ENCODE measurements at places on chromosomes 5 and 9.

GRCh38 chr5:83632874-83633273 lies 87.8 kb downstream of the HAPLN1 start:
- no peak for DNase-seq

GRCh38 chr5:175814691-175815090 lies 56.7 kb upstream of the CPLX2 start:
- DNase-seq: no peak

- no peak for DNase-seq
These were observed 5.7 kb downstream of the PDE6A start for GRCh38 chr5:149938791-149939358.

GRCh38 chr9:130027533-130028365 lies 15.2 kb downstream of the FNBP1 start:
- no peak for DNase-seq

DNA sequence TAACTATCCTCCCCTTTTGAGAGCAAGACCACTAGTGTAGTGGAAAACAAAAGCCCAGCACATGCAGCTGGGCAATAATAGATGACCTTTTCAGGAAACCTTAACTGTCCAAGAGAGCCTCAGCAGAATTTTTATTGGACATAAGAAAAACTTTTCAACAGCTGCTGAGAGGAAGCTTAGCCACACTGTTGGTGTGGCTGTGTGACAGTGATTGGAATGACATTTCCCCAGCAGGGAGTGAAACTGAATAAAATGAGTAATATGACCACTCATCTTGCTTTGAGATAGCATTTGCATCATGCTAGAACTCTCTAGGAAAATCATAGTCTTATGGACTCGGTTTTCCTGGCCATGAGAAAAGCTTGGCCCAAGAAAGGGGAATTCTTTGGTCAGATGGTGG lies 687.8 kb downstream of the SLCO4C1 start:
- DNase-seq: no peak

- no peak for DNase-seq
These were observed 374.5 kb upstream of the RORB start for GRCh38 chr9:74122661-74123060.

GRCh38 chr9:138064547-138064946 lies 187.0 kb downstream of the CACNA1B start:
- DNase-seq: no peak

- no peak for DNase-seq
These were observed 161.9 kb upstream of the OTULINL start for GRCh38 chr5:14419686-14420085.

DNA sequence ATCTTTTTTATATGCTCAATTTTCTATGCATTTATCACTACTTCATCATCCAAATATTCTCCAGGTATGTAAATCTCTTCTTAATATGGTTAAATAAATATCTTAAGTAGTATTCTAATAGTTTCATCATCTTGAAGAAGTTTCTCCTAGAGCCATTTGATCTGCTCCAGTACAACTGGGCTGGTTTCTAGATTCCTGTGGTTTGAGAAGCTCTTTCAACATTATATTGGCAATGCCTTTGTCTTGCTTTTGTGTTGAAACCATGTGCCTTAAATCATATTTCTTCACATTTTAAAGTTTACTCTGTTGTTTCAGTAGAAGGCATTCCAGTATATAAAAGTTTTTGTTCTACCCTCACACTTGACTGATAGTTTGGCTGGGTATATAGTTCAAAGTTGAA lies 27.6 kb downstream of the MBLAC2 start:
- DNase-seq: no peak

DNA sequence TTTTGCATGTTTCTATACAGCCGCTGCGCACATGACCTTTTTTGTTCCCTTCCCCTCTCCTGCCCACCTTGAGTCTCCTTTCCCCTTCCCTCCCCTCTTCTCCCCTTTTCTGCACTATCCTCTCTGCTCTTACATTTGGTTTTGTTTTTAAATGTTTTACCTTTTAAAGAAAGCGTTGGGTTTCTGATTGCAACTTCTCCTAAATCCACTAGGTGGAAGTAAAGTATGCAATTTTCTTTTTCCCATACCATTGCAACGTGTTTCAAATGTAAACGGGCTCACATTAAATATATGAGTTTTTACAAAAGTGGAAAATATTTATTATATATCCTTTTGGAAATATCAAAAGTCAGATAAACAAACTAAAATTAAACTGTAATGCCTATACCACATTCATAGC lies 500.9 kb downstream of the DIRAS2 start:
- DNase-seq: no peak

GRCh38 chr9:110338143-110338542 lies 480 bp upstream of the TXNDC8 start:
- no peak for DNase-seq

- no peak for DNase-seq
These were observed 53.1 kb upstream of the TGFBR1 start for GRCh38 chr9:99051851-99052250.

GRCh38 chr9:112076814-112077213 lies 98.3 kb downstream of the SUSD1 start:
- DNase-seq: no peak

GRCh38 chr5:93894601-93895354 lies 153.4 kb upstream of the POU5F2 start:
- DNase-seq: no peak

DNA sequence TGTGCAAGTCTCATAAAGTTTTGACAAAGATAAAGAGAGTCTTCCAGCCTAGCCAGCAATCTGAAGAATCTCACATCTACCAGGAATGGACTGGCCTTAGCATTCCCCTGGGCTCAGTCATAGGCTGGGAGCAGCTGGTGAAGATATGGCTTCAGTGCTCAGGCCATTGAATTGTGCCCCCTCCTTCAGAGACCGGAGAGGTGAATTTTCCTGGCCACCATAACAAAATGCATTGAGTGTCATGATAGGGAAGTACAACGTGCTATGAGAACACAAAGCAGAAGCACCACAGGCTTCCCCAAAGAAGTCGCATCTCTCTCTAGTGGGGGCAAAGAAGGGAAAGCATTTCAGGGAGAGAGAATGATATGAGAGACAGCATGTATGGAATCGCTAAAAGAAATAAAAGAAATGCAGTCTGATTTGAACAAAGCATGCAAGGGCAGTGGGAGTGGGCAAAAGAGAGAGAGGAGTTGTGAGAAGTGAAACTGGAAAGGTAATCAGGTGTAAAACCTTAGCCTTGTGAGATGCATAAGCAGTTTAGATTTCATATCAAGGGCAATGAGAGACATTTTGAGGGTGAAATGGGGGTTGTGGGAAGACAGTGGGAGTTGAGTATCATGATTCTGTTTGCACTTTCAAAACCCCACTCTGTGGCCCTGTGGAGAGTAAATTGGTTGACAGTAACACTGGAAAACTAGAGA lies 57.1 kb upstream of the NMUR2 start:
- DNase-seq: no peak

DNA sequence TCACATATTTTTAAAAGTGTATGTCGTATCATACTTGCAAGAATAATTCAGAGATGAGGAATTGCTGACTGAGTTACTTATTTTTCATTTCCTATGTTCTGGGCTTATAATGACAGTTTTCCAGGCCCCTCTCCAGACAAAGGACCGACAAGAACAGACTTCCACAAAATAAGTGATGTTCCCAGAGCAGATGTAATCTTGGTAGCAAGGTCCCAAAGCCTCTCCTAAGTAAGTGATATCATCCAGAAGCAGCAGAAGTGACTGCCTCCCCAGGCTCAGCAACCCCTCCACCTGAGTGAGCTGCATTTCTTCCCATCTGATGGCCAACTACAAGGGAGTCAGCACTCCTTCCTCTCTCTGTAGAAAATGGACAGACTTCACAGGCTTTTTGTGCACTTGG lies 57.1 kb downstream of the SEMA6A start:
- DNase-seq: no peak

DNA sequence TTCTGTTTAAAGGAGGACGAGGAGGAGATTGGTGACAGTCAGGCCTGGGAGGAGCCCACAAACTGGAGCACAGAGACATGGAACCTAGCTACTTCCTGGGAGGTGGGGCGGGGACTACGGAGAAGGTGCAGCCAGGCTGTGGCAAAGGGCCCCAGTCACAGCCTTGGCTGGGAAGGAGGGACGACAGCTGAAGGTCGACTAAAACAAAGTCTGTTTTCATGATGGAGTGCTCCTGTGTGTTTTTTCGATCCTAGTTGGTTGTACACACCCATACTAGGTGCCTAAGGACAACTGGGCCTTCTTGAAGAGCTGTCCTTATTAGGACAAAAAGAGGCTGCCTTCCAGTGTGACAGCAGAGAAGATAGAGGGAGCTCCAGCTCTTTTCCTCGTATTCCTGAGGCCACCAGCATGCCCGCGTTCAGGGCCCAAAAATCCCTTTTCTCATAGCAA lies 2.9 kb downstream of the CCDC107 start:
- DNase-seq: no peak

DNA sequence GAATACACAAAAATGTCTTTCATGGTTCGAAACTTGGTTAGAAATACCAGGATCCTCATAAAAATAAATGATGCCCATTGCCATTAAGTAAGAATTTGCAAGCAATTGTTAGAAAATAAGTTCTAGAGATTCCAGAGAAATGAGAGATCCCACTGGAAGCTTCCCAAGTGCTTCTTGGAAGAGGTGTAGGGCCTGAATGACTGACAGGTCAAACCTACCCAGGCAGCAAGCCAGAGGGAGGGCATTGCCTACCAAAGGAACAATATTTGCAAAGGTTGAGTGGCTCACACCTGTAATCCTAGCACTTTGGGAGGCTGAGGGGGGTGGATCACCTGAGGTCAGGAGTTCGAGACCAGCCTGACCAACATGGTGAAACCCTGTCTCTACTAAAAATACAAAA lies 777.0 kb upstream of the WWC1 start:
- DNase-seq: no peak

GRCh38 chr5:169218861-169219260 lies 82.1 kb downstream of the SLIT3 start:
- no peak for DNase-seq

GRCh38 chr5:64397552-64397951 lies 108.3 kb upstream of the RGS7BP start:
- no peak for DNase-seq

DNA sequence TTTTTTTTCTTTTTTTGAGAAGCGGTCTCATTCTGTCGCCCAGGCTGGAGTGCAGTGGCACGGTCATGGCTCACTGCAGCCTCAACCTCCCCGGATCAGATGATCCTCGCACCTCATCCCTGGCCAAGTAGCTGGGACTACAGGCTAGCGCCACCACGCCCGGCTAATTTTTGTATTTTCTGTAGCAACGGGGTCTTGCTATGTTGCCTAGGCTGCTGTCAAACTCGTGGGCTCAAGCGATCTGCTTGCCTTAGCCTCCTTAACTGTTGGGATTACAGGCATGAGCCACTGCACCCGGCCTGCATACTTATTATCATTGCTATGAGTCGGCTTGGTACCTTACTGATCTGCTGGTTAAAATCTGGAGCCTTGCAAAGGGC lies 790 bp upstream of the IARS1 start:
- no peak for DNase-seq

- no peak for DNase-seq
These were observed 357.7 kb downstream of the SEMA5A start for GRCh38 chr5:9188131-9188530.

DNA sequence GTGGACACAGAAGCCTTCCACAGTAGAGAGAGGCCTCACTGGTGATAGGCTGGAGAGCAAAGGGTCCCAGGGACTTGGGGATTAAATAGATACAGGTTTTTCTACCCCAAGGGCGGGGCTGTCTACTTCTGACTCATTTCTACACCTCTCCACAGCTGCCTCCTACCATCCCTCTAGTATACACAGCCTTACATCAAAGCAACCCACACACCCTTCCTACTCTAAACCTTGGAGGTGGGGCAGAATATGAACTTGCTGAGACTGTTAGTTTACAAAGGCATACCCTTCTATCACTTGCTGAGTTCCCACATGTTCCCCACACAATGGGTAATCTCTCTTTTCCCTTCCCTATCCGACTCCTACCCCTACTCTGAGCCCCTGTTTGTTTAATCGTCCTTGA lies 19.9 kb upstream of the PCA3 start:
- no peak for DNase-seq

DNA sequence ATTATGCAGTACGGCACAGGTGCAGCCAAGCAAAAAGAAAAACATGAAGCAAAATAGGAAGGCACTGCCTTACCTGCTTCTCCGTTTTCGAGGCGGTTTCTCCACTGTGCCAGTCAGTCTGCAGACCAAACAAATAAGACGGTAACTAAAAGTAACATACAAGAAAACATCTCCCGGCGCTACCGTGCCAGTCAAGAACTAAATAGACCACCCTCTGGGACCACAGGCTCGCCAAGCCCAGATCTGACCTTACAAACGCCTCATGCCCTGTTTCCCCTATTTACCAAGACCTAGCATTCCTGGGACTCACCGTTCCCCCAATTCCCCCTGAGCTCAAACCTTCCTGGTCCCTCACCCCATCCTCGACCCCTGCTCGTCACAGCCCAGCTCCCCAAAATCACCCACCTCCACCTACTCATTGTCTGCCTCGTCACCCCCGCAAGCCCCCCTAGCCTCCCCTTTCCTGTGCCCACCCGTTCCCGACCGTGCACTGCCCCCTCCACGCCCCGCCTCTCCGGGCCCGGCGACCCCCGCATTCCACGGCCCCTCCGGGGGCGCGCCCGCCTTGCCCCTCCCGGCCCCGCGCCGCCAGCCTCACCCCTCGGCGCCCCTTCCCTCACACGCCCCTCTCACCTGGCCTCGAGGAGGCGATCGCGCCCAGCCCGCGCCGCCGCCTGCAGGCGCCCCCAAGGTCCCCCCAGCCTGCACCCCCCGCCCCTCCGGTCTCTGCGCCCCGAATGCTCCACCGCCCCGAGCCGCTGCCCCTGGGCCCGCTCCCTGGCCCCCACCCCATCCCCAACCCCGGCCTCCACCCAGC lies 560 bp downstream of the SCAI start:
- DNase-seq: no peak

DNA sequence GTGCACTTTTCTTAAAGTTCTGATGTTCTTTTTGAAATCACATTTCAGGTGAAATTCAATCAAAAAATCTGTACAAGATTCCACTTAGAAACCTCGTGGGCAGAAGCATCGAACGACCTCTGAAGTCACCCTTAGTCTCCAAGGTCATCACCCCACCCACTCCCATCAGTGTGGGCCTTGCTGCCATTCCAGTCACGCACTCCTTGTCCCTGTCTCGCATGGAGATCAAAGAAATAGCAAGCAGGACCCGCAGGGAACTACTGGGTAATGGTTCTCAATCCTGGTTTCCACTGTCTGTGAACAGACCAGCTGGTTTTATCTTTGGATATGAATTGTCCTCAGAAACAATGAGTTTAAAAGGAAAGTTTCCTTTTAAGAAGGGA lies 8.1 kb upstream of the SLC2A8 start:
- DNase-seq: no peak
